ENCODE measurements at places on chromosomes 5 and 9.

DNA sequence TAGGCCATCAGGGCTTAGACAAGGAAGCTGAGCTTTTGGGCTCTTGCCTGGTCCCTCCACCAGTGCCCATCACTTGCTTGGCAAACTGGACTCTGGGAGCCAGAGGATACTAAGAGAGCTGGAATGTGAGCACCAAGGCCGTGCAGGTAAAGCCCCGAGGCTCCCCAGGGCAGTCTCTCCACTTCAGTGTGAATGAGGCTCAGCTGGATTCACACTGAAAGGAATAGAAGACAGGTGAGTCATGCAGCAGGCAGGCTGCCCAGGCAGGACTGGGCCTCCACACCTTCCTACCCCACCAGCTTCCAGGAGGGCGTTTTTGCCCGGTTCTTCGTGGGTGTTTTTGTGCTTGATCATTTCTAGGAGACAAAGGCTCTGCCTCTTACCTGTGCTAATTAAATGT, 7.3 kb upstream of the CTSV start:
- no peak for DNase-seq

DNA sequence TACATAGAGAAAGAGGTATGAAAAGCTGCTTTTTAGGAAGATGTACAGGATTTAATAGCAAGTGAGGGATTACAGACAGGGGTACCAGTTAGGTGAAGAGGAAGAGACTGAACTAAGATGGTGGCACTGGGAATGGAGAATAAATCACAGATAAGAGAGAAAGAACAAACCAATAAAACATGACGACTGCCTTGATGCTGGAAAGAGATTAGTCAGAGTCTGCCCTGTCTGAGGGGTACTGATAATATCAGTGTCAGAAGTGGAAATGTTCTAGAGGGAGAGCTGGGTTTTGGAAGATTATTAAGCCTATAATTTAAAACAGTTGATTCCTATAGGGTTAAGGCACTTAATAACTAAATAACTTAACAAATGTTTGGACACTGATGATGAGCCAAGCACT, 77.7 kb downstream of the NR2F1 start:
- no peak for DNase-seq

GRCh38 chr5:61840361-61840760, 465.6 kb upstream of the KIF2A start:
- no peak for DNase-seq

GRCh38 chr5:69046375-69046957, 47.3 kb upstream of the SLC30A5 start:
- no peak for DNase-seq

DNA sequence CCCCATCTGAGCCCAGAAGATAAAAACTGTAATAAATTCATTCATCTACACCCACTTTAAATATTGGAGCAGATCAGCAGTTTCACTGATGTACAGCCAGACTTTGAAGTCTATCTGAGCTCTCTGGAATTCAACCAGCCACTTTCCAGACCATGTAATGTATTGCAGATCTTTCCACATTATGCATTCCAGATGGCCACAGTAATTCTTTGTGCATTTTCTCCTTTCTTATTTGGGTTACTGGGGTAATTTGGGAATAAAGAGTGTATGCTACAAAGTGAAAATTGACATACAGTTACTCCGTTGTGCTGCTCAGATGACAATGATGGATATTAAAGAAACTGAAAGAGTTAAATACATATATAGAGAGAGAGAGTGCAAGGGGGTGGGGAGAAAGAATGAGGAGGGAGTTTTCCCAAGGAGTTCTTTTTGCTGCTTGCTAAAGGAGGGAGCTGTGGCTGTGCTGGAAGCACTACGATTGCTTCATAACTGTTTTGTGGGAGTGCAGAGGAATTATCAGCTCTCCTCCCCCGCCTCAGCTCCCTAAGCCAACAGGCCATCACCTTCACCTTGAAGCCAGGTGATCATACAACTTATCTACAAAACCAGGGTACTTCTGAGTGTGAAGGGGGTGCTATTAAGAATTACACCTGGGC, 152.8 kb downstream of the GAS1 start:
- DNase-seq: no peak

GRCh38 chr5:127585661-127586060, 63.2 kb upstream of the CTXN3 start:
- no peak for DNase-seq

DNA sequence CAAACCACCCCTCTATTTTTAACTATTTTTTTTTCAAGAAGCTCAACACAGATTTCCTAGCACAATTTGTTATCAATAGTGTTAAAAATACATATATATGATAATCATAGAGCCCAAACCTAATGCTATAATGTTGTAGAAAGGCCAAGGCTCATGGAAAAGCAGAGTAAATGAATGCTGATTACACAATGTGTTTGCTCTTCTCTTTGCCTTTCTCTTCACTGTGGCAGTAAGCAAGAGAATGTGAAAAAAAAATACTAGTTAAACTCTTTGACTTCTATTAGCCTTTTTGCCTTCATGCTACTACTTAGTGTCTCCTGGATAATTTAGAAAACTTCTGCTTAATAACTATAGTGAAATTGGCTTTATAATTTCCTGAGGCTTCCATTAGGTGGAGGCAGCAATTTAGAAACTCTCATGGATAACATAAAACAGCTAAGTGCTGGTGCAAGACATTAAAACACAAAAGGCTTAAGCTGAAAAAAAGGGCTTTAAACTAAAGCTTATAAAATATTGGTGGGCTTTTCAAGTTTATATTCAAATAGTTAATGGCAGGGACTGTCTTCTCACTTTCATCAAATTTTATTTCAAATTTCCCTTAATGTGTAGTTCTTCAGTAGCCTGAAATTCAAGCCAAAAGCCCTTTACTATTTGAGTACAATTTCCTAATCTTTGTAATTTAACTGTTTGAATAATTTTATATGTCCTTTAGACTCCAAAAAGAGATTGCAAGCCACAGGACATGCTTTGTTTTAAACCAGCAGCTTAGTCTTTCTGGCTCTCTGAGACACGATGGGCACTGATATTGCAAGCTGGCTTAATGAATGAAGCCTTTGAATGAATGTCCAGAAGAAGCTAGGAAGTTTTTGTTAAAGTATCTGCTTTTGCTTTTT, 2031.8 kb upstream of the CDH6 start:
- no peak for DNase-seq

GRCh38 chr5:124655251-124655917, 91.1 kb downstream of the ZNF608 start:
- DNase-seq: no peak

DNA sequence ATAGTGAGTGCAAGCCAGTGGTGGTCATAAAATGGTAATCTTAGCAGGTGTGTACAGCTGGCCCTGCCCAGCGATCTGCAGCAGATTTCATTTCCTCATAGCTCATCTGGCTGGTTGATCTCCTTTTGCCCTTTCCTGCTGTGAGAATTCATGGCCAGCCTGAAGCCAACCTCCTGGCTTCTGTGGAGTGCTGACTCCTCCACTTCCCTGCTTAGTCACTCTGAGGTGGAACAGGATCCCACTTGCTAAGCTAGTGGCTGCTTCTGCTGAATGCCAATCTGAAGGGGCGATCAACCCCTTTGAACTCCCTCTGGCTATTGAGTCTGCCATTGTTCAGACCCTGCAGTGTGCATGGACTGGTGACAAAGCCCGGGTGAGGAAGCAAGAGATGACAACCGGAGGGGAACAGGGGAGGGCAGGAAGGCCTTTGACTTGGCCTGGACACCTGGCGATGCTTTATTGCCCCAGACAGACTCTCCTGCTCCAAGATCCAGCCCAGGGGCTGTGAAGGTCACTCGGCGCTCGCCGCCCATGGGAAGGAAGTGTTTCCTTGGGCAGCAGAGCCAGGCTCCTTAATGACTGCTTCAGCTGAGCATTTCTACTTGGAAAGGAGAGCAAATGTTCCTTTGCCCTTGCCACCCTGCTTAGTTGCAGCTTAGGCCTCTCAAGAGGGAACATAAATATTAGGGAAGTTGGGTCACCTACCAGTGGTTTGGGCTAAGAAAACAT, 341.1 kb downstream of the ZSWIM6 start:
- DNase-seq: no peak

- DNase-seq: peak; percentile 97
Observed at GRCh38 chr5:75717082-75717922, at the start of gene POC5. Gene POC5, minus strand, starts transcription at chr5:75717437. Its CDS starts 4,500 bp downstream, at chr5:75712937.

GRCh38 chr5:166251786-166252185, 2039.7 kb upstream of the WWC1 start:
- no peak for DNase-seq

DNA sequence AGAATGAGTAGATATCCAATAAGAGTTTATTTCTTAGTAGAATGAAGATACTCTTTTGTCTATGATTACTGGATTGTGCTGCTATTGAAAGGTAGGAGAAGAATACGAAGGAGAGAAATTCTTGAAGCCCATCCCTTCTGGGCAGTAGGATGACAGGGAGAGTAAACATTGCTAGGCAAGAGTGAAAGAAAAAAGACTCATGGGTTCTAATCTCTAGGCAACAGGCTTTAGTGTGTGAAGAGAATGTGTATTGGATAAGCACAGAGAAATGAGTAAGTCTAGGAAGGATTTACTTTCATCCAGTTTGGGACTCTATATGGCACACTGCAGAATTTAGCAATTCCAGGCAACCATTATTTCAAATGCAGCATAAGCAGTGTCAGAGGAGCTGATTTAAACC, 216.0 kb downstream of the GABRG2 start:
- DNase-seq: no peak

DNA sequence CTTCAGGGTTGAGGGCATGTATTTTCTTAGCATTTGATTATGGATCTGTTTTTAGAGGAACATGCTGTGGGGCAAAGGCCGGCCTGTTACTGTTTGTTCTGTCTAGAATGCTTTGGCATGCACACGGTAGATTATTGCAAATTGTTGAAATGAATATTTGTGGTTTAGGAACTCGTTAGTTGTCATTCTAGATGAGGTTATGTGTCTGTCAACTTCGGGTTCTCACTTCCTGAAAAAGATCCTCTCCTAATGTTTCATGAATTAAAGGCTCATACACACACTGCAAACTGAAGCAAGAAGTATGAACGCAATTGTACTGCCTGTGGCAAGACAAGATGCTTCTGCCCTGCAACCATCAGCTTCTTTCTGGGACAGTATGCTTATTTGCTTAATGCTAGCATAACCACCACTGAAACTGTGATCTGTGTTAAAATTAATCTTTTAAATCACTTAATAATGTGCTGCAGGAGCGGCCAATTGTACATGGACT, 99.6 kb downstream of the BASP1 start:
- DNase-seq: no peak

GRCh38 chr5:175477440-175477839, 920 bp upstream of the SFXN1 start:
- no peak for DNase-seq

- DNase-seq: no peak
Observed at GRCh38 chr9:136851941-136852663, at the start of gene MAMDC4. Gene MAMDC4, plus strand, starts transcription at chr9:136852346. Its CDS starts 71 bp downstream, at chr9:136852417.

DNA sequence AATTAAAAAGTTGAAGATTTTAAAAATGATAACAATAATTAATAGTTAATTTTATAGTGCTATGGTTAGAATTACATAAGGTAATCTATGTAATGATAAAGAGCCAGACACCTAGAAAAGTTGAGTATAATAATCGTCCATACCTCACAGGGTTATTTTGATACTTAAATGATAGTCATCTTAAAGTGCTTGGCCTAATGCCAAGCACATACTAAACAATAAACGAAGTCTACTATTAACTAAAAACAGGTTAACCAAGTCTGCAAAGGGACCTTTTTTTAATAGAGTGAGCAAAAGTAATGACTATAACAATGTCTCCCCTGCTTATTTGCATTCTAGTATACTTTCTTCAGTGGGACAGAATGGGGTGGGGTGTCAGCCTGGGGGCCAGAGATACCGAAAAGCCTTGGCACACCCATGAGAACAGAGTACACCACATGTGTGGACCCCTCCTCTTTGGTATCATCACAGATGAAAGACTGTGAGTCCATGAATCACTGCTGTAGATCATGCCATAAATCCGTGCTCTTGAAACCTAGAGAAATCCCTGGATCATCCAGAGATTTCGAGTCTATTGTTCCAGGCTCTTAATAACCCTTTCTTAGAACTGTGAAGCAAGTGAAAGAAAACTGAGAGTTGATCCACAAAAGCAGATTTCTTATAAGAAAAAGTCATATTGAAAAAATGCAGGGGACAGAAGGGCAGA, 249.5 kb downstream of the PRELID2 start:
- no peak for DNase-seq

- DNase-seq: no peak
Observed at GRCh38 chr9:91379426-91379825, 17.7 kb upstream of the AUH start.

DNA sequence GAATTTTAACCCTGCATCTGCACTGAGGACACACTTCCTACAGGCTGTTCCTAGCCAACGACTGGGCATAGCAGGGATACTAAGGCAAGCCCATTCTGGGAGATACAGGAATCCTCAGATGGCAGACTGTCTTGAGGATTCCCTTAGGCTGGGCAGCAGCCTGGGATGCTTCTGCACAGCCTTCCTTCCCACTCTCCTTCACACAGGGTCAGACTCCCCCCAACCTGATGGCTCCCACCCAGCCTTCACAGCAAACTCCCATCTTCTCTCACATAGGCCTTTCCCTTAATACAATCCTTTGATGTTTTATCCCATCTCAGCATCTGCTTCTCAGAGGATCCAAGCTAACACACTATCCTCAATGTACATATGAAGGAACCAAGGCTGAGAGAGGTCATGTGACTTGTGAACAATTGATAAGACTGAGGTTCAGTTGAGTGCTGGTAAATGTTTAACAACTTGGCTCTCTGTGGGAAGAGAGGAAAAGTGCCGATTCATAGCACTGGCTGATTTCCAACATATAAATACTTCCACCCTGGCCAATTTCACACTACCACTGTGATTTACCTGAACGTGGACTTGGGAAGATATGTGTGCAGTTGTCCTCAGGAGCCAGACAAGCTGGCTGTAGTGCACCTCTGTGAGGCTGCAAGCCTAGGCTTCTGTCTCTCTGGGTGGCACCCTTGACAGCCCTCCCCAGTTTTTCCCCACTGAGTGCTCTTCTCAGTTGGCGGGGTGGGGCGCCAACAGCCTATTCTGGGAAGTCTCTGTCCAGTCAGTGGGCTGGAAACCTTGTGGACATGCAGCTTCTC, 120.2 kb upstream of the TRIM32 start:
- DNase-seq: no peak

DNA sequence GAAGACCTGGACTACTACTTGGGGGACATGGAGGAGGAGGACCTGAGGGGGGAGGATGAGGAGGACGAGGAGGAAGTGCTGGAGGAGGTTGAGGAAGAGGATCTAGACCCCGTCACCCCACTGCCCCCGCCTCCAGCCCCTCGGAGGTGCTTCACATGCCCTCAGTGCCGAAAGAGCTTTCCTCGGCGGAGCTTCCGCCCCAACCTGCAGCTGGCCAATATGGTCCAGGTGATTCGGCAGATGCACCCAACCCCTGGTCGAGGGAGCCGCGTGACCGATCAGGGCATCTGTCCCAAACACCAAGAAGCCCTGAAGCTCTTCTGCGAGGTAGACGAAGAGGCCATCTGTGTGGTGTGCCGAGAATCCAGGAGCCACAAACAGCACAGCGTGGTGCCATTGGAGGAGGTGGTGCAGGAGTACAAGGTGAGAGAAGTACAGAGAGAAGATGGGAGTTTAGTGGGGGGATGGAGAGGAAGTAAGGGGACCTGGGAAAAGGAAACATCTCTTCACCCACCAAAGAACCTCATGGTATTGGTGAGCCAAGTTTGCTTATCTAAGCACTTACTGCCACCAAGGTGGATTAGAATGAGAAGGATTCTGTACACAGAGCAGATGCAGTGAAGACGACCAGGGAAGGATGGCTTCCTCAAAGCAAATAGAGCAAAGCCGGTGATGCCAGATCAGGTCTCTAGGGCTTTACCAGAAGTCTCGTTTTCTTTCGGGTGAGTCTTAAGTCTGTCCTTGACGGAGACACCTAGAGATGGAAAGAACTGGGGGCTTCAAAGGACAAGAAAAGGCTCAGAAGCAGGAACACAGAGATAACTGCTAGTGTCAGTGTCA, 1.5 kb downstream of the TRIM41 start:
- DNase-seq: no peak

GRCh38 chr5:143674469-143674786, 137.5 kb upstream of the HMHB1 start:
- no peak for DNase-seq
